Cerebellum (tissue), 4 donors: ENCODE measurements at places on chromosomes 2 and 18. TPM values are rescaled to one million over a fixed set of nuclear protein-coding genes. Genes with fewer than 3 reads are reported as not detected.

CCNYL1 gene
- 19.0 TPM for total RNA-seq

PRKCE gene
- total RNA-seq: 27.2 TPM

LRP1B gene
- total RNA-seq: 55.0 TPM

NIF3L1 gene
- total RNA-seq: 34.1 TPM

EPHA4 gene
- total RNA-seq: 84.7 TPM

SF3B1 gene
- 320 TPM for total RNA-seq

RGPD4 gene
- total RNA-seq: not detected

TMEM163 gene
- 10.2 TPM for total RNA-seq

GATA6 gene
- 0.54 TPM for total RNA-seq

UGT1A4 gene
- total RNA-seq: not detected

PRSS56 gene
- total RNA-seq: 0.18 TPM

RNPEPL1 gene
- total RNA-seq: 5.4 TPM

HOXD9 gene
- not detected for total RNA-seq

RNU2-63P gene
- total RNA-seq: not detected

POTEC gene
- total RNA-seq: 0.09 TPM

LINC00305 gene
- total RNA-seq: not detected

PSMD14 gene
- 55.0 TPM for total RNA-seq

SPP2 gene
- total RNA-seq: not detected

SKA1 gene
- total RNA-seq: 5.3 TPM

HOXD10 gene
- not detected for total RNA-seq

ZSWIM2 gene
- total RNA-seq: 0.18 TPM

DNAJC5G gene
- 1.3 TPM for total RNA-seq

LOXHD1 gene
- 0.18 TPM for total RNA-seq

SPHKAP gene
- 17.6 TPM for total RNA-seq

CENPA gene
- 4.6 TPM for total RNA-seq
